ENCODE measurements at places on chromosomes 13 and 19.

GRCh38 chr19:11942843-11943108, 17.9 kb downstream of the ZNF700 start:
- no peak for DNase-seq

GRCh38 chr19:48461651-48461981, 6.2 kb downstream of the KCNJ14 start:
- DNase-seq = no peak

DNA sequence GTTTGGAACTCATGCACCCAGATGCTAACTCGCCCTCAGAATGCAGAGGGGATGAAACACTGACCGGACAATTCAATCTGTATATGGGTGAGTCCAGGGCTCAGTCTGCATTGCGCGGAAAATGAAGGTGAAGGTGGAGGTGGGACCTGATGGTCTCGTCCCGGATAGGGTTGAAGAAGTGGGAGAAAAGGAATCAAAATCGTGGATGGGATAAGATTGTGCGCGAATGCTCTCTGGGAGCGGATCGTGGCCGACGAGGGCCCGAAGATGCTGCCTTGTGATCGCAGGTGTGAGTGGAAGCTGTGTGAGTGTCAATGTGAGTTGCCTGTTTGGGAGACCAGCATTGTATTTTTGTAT, 594 bp upstream of the ZNF850 start:
- DNase-seq = no peak

DNA sequence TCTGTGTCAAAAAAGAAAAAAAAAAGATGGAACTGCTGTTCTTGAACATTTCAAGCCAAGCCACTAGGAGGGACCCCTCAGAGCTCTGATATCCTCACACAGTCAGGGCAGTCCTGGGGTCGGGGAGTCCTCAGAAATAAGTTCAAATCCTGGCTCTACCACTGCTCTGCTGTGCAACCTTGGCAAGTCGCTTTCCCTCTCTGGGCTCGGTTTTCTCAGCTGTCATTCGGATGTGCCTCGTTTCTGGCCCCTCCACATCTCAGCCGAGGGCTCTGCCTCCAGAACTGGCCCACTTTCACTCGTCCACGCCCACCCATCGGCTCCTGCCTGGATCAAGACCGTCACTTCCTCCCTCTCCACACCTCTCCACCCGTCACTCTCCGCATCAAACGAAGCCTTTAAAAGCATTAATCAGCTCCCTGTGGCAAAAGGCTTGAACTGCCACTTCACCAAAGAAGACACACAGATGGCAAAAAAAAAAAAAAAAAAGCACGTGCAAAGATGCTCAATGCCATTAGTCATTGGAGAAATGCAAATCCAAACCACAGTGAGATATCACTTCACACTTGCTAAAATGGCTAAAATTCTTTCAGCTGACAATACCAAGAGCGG, 7.4 kb upstream of the ZNRF4 start:
- DNase-seq = no peak

DNA sequence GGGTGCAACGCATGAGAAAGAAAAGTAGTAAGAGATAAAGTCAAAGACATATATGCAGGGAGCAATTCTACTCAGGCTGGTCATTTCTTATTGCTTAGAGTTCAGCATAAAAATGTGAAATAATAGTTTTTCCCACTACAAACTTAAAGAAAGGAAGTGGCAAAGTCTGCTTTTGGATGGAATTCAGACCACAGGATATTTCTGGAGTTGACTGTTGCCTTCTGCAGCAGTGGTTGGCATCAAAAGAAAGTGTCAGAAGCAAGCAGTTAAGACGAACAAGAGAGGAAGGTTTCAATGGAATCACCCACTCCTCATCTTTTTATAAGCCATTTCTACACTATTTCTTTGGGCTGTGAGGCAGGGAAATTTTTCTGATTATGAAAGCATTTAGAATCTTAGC, 36.2 kb upstream of the TRPC4 start:
- no peak for DNase-seq

- DNase-seq = no peak
Observed at GRCh38 chr19:6527893-6528543, 2.8 kb upstream of the TNFSF9 start.

- DNase-seq = no peak
Observed at GRCh38 chr13:111493468-111493867, 173.0 kb downstream of the TEX29 start.

DNA sequence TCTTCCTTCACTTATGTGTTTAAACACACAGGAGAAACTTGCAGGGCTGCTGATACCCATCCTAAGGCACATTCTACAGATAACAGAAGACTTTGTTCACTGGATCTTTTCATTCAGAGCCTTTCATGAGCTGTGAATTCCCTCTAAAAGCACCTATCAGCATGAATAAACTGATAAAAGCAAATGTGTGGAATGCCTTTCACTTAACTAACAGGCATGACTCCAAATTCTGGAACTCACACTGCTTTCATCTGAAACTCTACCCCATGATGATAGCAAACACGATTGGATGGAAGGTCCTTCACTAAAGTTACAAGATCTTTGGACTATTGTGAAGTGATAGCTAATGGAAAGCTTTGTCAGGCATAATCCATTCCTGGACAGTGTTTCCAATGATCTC, 457.3 kb downstream of the EFNB2 start:
- DNase-seq = no peak

GRCh38 chr13:61215601-61216000, 200.0 kb downstream of the PCDH20 start:
- DNase-seq = no peak

GRCh38 chr19:38250821-38251563, 5.2 kb downstream of the PPP1R14A start:
- DNase-seq = no peak

DNA sequence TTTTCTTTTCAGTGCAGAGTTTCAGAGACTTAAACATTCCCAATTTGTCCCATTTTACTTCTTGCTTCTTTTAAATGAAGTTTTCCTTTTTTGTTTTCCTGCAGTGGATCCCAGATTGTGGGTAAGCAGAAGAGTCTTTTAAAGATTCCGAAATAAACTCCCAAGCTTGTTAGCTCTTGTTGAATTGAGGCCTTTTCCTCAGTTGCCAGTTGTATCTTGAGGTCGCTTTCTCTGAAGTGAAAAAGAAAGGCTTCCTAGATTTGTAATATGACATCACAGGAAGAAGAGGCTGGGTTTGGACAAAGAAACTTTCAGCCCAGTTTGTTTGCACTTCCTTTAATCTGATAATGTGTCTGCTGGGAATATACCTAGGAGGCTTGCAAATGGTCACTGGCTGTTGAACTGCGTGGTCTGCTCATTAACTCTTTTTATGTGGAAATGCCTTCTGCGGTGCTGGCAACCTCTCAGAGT, at the start of gene LPAR6:
Gene LPAR6 (minus strand): TSS at position 233 of the 471 bp plus-strand sequence. CDS start 690 bp downstream, outside the sequence.
- DNase-seq = peak; percentile 18
